Mesothelial cell of epicardium (in vitro differentiated cells): ENCODE measurements at places on chromosomes 4 and X.

DNA sequence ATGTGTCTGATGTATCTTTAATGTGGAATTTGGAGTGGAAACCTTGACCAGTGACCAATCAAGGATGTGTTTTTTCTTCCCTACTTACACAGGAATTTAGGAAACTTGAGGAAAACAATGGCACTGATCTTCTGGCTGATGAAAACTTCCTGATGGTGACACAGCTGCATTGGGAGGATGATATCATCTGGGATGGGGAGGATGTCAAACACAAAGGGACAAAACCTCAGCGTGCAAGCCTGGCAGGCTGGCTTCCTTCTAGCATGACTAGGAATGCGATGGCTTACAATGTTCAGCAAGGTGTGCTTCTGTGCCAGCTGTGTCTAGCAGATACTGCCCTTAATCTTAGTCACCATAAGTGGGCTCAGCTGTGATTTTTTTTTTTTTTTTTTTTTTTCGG lies 12.6 kb downstream of the TAF1 start:
- DNase-seq = no peak

GRCh38 chrX:72123471-72124185 lies 8.1 kb downstream of the RTL5 start:
- no peak for DNase-seq

- no peak for DNase-seq
Observed at GRCh38 chr4:109072595-109072994, 229.9 kb downstream of the COL25A1 start.

GRCh38 chr4:1767770-1768366 lies 25.2 kb upstream of the FGFR3 start:
- no peak for DNase-seq

- no peak for DNase-seq
Observed at GRCh38 chr4:89222170-89222569, 85.4 kb downstream of the GPRIN3 start.

DNA sequence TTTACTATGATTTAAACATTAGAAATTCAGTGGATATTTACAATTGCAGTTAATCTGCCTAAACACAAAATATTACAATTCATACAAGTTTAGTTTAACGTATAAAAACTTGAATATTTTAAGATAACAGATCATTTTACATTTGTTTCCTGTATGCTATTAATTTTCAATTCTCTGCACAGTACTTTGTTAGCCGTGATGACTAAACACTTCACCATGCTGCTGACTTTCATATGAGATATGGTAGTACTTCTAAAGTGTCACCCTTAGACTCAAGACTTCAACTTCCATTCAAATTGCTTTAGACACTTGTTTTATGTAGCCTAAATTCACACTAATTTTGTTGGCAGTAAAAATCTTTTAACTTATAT lies 1646.4 kb upstream of the ADGRL3 start:
- no peak for DNase-seq

DNA sequence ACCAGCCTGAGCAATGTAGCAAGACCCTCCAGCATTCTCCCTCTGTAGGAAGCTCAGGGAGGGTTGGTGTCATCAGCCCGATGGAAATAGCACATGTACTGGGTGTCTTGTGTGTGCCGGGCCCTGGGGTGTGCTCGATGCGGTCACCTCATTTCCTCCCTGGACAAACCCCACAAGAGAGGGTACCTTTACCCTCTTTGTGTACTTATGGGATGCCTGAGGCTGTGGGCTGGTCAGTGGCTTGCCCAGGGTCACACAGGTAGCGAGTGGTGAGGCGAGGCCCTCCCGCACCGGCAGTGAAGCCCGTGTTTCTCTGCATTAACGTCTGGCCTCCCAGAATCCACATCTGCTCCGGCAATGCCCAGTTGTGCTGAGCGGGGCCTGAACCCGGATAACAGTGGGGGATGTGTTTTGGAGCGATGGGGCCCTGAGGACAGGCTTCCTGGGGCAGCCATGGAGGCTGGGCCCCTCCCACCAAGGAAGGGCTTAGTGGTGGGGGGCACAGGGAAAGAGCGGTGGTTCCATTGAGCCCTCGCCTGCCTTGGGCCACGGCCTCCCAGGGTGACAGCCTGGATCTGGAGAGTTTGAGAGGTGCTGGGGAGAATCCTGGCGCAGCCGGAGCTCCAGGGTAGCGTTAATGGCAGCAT lies 8.1 kb downstream of the PSAPL1 start:
- DNase-seq = no peak

- no peak for DNase-seq
Observed at GRCh38 chrX:71626576-71626975, 8.3 kb upstream of the CXCR3 start.

DNA sequence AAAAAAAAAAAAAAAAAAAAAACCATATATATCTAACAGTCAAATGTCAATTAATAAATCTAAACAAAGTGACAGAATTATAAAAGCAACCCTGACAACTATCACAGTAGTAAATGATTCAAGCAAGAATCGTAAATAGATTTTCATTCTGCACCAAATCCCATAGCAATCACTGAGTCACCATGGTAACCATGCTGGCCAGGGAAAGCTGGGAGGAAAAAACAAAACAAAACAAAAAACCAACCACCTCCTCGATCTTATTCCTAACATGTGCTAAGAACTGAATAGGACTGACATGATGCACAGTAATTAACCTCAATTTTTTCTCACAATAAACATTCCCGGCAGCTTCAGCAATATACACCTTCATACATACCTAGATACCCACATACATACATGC lies 30.6 kb upstream of the RAB40A start:
- DNase-seq = no peak

- DNase-seq = no peak
Observed at GRCh38 chrX:9703406-9703805, 62.2 kb downstream of the GPR143 start.

- no peak for DNase-seq
Observed at GRCh38 chr4:170169699-170170098, 79.9 kb upstream of the AADAT start.

DNA sequence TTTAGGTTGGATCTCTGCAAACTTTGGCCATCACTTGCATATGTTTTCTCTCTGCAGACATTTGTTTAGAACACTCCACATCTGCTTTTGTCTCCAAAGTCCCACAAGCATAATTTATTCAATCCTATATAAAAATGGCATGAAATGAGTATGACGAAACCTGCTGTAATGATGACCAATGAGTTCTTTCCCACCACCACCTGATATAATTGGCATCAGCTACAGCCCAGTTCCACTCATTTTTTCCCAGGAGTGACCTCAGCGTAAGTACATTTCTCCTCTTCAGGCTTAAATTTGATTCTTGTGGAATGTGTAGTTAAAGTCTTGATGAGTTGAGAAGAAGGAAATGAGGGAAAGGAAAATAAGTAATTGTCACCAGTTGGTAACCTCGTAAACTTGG lies 205.1 kb downstream of the AWAT2 start:
- no peak for DNase-seq

- DNase-seq = no peak
Observed at GRCh38 chr4:70903291-70903603, 1.1 kb downstream of the MOB1B start.

GRCh38 chr4:5824635-5825034 lies 68.3 kb downstream of the CRMP1 start:
- no peak for DNase-seq

- DNase-seq = no peak
Observed at GRCh38 chr4:1252928-1253492, 4.1 kb upstream of the CTBP1 start.

- DNase-seq = no peak
Observed at GRCh38 chr4:8775751-8776355, 95.8 kb downstream of the HMX1 start.

GRCh38 chrX:117808426-117808825 lies 308.2 kb downstream of the KLHL13 start:
- no peak for DNase-seq

GRCh38 chr4:182230256-182230655 lies 12.9 kb upstream of the TENM3 start:
- no peak for DNase-seq

DNA sequence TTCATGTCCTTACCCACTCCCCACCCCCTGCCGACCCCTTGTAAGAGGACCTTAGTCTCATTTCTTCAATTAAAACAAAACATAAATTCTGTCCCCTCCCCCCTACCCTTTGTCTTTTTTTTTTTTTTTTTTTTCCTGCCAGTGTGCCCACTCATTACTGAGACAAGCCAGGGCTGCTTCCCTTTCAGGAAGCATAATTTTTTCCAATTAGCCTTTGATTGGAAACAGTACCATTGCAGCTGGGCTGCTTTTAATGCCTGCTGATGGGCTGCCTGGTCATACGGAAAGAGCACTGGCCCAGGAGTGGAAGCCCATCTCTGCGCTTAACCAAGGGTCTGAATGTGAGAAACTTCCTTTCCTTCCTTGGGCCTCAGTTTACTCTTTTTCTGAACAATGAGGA lies 18.6 kb upstream of the CAPN6 start:
- DNase-seq = no peak

GRCh38 chr4:20341134-20341738 lies 89.5 kb downstream of the SLIT2 start:
- DNase-seq = no peak

DNA sequence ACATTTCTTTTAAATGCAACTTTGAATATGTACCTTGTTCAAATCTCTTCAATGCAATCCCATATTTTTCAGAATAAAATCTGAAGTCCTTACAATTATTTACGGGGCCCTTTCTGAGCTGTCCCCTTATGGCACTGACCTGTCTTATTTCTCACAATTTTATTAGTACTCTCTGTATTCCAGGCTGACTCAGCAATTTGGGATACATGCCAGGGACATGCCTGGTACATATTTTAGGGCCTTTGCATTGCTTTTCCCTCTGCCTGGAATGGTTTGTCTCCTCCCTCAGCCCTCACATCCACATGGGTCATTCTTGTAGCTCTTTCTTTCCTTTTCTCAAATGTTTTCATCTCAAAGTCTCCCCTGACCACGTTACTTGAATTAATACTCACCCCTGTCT lies 172.2 kb upstream of the TECRL start:
- DNase-seq = no peak

GRCh38 chr4:18626996-18627395 lies 605.4 kb upstream of the LCORL start:
- DNase-seq = no peak

GRCh38 chr4:126799971-126800574 lies 832.7 kb upstream of the INTU start:
- DNase-seq = no peak

- no peak for DNase-seq
Observed at GRCh38 chrX:71052721-71053120, 15.4 kb downstream of the SNX12 start.

- no peak for DNase-seq
Observed at GRCh38 chr4:109649872-109650271, 53.4 kb downstream of the CASP6 start.
